NCI-H1436 treated with DMSO at 0.1 percent for 48 hours (cell line): ENCODE measurements at places on chromosomes 12 and 14.
A peak's percentile ranks its signal among the peaks of the same experiment; 100 is the strongest.

- no peak for DNase-seq
Measured at GRCh38 chr14:104307627-104308401, 169.4 kb downstream of the KIF26A start.

DNA sequence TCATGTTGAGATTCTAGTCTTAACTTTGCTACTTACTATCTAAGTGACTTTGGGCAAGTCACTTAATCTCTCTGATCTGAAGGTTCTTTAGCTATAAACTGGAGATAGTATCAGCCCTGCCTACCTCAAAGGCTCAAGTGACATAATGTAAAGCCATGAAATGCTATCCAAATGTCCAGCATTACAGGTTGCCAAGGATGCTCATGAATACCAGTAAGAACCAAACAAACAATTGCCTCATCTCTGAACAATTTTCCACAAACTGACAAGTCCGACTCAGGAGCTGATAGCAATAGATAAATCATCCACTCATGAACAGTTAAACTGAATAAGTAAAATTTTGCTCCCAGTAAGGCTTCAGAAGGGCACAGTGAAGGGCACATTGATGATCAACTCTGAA lies 51.5 kb downstream of the LMNTD1 start:
- DNase-seq = no peak

DNA sequence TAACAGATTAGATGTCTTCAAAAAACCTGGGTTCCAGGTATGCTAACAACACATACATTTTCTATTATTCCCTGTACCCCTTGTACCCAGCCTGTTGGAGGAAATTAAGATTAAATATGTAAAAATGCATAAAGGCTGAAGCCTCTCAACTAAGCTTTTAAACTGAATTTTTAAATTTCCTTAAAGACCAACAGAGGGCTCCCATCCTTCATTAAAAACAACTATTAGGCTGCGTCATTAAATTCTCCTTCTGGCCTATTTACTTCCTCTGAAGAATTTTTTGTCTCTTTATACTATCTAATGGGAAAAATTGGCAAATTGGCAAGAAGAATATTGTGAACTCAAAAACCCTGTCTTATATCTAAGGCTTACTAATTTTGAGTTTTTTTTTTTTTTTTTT lies 21.8 kb downstream of the SENP1 start:
- DNase-seq = no peak

DNA sequence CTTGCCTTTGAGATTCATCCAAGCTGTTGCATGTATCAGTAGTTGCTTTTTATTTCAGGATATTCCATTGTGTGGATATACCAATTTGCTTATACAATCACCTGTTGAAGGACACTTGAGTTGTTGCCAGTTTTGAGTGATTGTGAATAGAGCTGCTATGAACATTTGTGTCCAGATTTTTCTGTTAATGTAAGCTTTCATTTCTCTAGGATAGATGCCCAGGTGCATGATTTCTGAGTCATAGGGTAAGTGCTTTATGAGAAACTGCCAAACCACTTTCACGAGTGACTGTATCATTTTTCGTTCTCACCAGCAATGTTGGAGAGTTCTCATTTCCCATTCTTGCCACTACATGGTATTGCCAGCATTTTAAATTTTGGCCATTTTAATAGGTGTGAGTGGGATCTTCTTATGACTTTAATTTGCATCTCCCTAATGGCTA lies 434.6 kb upstream of the RGS6 start:
- DNase-seq = peak; percentile 47

GRCh38 chr14:74670726-74671411 lies 42.0 kb downstream of the AREL1 start:
- DNase-seq = no peak

DNA sequence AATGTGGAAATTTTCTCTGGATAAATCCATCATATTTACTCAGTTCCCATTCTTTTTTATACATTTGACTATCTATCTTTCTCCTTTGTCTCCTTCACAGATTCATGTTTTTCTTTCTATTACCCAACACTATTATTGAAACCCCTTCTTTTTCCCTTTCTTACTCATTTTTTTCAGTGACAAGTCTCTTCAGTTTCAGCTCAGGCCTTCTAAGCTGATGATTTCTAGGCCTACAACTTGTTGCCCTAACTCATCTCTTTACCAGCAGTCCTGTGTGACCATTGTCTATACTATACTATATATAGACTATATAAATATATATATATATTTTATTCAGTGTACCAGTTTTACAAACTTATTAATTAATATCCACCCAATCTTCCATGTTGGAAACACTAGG lies 31.8 kb downstream of the SLC16A7 start:
- DNase-seq = no peak

GRCh38 chr12:78209846-78210505 lies 379.3 kb downstream of the NAV3 start:
- peak; percentile 81 for DNase-seq

DNA sequence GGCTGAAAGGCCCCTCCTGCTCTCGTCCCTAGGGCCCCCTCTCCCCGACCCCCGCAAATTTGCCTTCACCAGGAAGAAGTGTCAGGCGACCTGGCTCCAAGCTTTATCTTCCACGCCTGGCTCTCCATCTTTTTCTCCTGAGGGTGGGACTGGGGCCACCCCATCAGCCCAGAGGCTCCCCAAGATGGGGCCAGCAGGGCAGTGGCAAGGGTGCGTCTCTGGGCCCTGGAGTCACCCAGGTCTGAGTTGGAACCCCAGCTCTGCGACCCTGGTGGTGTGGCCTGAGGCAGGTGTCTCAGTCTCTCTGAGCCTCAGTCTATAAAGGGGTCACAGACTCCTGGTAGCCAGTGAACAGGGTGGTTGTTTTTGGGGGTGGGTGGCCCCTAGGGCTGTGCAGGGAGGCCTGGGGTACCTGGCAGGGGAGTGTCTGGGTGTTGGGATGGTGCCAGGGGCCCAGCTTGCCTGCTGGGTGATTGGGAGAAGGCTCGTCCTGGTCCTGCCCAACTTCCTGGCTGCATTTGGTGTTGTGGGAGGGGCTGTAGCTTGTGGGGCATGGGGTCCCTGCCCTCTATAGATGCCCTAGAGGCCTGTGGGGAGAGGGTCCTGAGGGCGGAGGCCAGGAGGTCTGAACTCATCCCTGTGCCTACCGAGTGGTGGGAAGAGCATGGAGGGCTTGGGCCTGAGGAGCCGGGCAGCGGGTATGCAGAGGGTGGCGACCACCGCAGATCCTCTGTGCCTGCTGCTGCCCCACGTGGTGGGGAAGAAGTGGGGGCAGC lies 7.6 kb downstream of the KIF26A start:
- no peak for DNase-seq

DNA sequence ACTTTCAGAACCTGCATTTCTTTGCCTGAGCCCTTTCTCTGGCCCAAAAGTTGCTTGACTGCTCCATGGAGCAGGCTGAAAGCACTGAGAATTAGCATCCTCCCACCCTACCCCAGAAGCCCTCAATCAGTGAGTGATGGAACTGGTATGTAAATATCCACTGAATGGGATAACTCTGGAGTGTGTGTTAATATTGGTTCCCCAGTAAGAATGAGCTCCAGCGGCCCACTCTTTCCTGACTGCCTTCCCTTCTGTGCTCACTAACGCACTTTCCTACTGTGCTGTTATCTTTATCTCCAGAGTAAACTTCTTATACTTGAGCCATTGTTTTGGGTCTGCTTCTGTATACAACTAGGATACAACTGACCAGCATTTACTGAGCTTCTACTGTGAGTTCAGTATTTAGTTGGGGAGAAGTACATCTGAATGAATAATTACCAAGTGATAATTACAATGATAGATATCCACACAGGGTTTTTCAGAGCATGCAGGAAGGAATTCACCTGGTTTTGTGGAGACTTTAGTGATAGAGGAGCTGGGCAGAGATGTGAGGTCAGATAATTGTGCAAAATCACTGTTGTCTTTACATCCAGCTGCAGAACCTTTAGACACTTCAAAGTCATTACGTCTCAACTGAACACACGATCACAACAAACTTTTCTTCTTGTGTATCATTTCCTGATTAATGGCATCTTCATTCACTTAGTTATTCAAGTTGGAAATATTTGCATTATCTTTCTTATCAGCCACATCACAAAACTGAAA lies 149.2 kb upstream of the BTG1 start:
- DNase-seq = no peak

- DNase-seq = no peak
Measured at GRCh38 chr14:47277703-47278102, 397.7 kb downstream of the MDGA2 start.

- no peak for DNase-seq
Measured at GRCh38 chr14:93430315-93431035, at the start of gene UNC79. UNC79 (plus strand) TSS chr14:93430939; CDS start chr14:93431030, 91 bp downstream.
